ENCODE measurements at places on chromosomes 11 and 22.

DNA sequence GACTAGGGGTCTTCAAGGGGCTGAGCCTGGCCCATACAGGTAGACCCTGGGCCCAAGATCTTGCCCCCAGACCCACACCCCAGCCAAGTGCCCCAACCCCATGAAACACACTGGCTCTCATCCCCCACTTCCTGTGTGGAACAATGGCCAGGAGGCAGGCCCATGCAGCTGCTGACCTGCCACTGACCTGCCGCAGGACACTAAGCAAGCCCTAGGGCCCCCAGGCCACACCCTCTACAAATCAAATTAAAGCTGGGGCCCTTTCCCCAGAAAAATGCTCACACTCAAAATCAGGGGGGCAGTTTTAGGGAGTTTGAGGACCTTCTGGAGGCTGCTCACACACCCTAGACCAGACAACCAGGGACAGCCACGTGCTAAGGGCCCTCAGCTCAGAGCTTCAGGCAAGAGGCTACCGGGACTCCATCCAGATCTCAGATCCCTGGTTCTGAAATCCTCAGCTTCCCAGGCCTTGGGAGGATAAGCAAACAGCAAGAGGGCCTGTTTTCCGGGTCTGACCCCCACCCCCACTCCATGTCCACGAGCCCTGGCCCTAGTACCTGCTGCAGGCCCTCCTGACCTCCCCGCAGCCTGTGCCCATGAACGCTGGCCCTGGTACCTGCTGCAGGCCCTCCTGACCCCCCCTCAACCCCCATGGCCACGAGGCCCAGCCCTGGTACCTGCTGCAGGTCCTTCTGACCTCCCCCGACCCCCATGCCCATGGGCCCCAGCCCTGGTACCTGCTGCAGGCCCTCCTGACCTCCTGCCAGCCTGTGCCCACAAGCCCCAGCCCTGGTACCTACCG lies 10.0 kb downstream of the CARD10 start:
- no peak for DNase-seq

DNA sequence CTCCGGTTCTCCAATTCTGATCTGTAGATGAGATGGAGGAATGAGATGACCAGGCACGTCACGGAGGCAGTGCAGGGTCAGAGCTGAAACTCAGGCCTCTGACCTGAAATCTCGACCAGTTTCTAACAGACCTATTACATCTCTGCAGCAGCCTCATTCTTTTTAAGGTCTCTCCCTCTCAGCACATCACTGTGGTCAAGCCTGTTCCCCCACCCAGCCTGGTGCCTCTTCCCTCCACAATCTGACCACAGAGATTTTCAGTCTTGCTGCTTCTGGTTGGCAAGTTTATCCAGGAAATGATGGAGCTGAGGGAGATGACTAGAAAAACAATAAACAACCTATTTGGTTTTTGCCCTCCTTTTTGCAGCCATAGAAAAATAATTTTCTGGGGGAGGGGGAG lies 9.5 kb downstream of the GRAMD1B start:
- peak; percentile 24 for DNase-seq

GRCh38 chr11:88421530-88421929 lies 84.0 kb upstream of the CTSC start:
- peak; percentile 69 for DNase-seq

GRCh38 chr11:18111005-18111404 lies 5.1 kb upstream of the SAAL1 start:
- DNase-seq, result no peak

DNA sequence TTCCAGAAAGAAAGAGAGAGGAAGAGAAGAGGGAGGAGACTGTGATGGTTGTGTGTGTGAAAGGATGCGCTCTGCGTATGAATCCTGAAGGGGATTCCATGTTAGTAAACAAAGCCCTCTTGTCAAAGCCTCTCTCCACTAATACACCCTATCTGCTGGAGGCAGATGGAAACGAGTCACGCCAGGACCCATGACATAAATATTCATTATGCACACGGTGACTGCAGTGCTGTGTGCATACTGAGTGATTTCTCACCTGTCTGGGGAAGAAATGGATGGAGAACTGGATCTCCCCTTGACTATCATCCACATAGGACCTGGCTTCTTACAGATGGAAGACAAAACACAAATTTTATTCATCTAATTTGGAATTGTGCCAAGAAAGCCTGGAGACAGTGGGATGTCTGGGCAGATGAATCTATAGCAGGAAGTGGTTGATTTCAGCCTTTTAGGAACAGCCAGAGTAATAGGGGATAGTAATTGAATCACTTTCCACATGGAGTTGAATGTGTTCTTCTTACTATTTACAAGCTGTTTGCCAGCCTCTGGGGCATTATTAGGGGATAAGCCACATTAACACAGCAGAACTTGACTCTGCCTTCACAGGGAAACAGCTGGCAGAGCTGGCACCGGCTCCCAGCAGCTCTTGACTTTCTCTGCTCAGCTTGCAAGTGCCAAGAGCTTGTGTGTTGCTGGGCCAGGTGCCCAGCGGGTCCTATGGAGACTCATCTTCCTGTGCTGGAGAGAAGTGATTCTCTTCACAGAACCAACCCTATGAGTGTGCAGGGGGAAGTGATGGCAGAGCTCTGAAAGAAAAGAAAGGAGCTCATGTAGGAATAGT lies 9.0 kb downstream of the MTNR1B start:
- no peak for DNase-seq

DNA sequence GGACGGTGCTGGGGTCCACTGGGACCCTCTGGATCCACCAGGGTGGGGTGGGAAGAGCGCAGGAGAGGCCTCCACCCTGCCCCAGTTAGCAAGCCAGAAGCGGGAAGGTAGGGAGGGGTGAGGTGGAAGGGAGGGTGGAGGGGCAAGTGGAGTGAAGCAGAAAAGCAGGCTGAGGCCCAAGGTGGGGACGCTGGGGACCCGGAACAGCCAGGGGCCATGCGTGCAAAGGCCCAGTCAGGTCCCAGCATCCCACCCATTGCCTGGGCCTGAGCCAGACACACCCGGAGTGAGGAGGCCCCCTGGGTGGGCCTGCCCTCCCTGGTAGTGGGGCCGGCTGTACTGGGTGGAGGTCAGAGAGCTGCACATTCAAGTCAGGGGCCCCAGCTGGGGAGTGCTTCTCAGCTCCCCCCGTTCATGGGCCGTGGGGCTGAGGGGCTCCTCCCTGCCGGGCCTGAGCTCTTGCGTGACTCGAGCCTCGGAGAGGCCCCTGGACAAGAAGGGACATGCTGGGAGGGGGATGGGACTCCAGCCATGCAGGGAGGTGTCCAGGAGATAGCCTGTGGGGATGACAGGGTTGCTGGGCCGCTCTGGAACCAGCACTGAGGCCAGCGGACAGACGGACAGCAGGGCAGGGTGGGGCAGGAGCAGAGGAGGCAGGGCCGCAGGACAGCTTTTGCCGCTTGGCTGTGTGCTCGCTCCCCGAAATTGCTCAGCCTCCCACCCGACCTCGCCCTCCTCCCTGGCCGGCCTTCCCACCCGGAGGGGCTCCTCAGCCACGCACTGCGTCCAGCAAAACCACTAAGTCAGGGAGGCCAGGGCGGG lies 7.7 kb downstream of the TNNT3 start:
- DNase-seq, result no peak

DNA sequence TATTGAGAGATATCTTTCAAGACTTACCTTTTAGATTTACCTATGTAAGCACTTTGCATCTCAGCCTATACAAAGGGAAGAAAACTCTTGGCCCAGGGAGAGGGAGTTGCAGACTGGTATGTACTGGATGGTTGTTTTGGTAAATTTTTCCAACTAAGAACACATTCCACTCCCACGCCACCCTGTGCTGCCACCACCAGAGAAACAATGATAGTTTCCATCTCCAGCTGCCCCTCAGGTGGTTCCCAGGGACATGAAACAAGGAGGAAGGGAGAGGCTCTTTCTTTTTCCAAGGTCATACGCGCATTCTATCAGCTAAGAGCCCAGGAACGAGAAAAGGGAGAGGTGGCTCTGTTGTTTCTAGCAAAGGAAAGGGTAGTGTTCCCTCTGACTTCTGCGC lies 34.4 kb downstream of the CCDC34 start:
- DNase-seq, result no peak

- no peak for DNase-seq
These were observed 72.7 kb upstream of the CRTAM start for GRCh38 chr11:122765487-122766131.

DNA sequence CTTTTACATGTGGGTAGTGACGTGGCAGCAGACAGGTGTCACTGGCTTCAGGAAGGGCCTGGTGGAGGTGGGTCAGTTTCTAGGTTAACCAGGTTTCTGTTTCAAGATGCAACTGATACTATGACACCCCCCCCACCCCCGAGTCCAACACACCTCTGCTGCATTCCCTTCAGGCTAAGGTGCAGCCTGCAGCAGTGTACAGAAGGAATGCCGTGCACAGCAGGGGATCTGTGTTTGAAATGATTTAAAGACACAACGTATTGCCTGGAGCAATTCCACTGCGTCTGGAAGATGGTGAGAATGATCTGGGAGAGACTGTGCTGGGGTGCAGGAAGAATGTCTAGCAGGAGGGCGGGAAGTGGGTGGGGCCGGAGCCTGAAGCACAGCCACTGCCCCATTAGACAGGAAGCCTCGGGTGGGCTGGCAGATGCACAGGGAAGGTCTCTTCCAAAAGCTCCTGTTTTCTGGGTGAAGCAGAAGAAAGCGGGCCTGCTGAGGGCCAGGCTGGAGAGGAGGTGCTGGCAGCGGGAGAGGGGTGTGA lies 11.9 kb upstream of the TESMIN start:
- no peak for DNase-seq

- no peak for DNase-seq
These were observed 19.1 kb downstream of the CLDN5 start for GRCh38 chr22:19504900-19505734.

DNA sequence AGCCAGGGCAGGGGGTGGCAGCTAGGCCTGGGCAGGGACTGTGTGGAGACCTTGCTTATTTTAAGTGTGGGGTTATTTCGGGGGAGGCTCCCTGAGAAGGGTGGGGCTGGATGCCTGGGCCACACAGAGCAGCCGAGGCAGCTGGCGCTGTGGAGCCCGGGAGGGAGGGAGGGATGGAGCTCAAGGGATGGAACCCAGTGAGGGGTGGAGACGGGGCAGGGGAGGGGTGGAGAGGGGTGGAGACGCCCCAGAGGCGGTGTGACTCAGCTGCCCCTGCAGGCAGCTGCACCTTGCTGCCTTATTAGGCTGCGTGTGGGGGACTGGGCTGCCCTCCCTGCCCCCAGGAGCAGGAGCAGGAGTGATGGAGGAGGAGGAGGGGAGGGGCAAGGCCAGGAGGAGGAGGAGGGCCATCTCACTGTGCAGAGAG lies 9.8 kb upstream of the TSSC4 start:
- no peak for DNase-seq

GRCh38 chr11:68309621-68310185 lies 2.7 kb upstream of the LRP5 start:
- DNase-seq, result no peak

- no peak for DNase-seq
These were observed 91.3 kb downstream of the CDKN1C start for GRCh38 chr11:2794046-2794967.

- DNase-seq, result no peak
These were observed 590 bp downstream of the COMMD9 start for GRCh38 chr11:36288442-36289225.

DNA sequence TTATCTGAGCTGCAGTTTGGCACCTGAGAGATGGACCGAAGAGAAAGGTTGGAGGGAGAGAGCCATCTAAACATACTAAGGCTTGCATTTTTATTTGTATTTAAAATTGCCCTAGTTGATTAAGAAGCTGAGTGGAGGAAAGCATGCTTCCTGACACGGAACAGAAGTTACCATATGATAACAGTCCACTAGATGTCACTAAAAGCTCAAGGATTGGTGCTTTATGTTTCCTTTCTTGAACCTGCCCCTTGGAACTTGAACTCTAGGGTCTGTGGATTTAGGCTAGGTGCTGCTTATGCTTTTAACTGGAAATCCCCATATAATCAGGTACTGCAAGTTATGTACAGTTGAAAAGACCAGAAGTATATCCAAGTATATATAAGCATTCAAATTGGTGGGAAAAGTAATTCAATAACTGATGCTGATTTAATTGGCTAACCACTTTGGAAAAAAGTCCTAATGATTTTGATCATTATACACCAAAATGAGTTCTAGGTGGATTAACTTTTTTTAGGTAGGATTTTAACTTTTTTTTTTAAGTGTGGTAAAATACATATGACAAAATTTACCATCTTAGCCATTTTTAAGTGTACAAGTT lies 9.5 kb downstream of the RBMXL2 start:
- DNase-seq, result no peak

GRCh38 chr22:25348391-25348790 lies 129.0 kb downstream of the CRYBB2 start:
- no peak for DNase-seq

- no peak for DNase-seq
These were observed 84.1 kb downstream of the DGCR2 start for GRCh38 chr22:19038164-19038546.

DNA sequence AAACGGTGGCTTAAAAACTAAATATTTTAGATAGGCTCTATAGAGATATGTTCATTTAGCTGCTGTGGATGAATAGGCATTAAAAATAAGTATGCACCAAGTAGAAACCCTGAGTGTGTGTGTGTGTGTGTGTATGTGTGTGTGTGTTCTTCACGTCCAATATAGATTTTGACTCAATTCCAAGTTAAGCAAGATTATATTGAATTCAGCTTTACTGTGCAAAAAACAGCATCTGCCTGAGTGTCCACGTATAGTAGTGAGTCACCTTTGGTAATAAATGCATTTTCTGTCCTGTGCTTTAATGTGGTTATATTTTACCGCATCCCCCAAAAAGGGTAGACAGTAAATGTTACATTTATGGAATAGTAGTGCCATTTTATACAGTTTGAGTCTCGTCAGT lies 71.2 kb downstream of the PDHX start:
- DNase-seq, result no peak

DNA sequence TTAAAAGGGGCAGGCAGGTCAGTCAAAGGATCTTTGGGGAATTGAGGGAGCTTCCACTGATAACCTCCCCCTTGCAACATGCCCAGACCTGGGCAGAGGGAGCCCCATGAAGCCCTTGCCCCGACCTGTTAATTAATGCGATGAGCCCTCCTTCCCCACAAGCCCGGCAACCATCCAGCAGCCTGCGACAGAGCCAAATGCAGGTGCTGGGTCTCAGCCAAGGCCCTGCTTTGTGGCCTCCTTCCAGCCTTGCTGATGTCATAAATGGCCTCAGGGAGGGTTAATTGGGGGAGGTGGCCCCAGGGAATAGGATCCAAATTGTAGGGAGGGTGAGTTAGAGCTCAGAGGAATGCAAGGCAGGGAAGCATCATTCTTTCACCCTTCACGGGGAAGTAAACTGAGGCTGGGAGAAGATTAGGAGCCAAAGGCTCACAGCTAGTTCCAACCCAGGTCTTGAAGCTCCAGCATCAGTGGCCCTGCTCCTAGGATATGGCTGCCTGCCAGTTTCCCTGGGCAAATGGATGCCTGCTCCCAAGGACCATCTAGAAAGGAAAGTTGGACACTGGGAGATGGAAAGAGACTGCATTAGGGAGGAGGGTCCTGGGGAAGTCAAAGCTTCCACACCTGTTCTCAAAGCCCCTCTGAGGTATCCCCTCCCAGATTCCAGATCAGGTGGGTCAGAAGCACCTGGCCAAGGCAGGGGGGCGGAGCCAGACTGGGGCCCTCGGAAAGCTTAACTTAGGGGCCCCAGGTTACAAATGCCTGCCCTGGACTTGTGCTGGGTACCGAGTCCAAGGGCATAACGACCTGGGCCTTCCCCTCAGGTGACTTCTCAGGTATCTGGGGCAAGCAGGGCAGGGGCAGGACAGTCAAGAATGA lies 34.1 kb downstream of the LMO1 start:
- no peak for DNase-seq

All from activated CD4-positive, alpha-beta T cell treated with anti-CD3 and anti-CD28 coated beads for 36 hours (primary cell).